ENCODE measurements at places on chromosomes 2 and 18. TPM values are rescaled to one million over a fixed set of nuclear protein-coding genes. Genes with fewer than 3 reads are reported as not detected.

GRCh38 chr2:167814881-167815718 lies 432.3 kb downstream of the STK39 start:
- H3K36me3 ChIP-seq = no peaks in the 10 kb centered on the region
- no peaks in the 10 kb centered on the region for H3K27me3 ChIP-seq
- H3K4me3 ChIP-seq = no peak overlapping the region

DNA sequence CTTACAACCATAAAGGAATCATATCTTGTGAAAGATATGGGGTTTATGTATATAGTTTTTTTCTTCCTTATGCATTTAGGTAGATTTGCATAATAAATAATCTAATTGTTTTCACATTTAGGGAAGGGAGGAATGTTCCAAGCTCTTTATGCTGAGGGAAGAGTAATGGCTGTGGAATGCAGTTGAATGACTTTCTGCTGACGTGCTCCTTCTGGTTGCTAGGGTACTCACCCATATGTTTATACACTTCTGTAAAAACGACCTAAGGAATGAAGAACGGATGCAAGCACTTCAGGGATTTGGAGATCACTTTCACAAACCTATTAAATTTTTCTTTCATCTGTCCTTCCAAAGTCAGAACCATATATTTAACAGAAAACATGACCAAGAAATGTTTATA lies 29.2 kb upstream of the PPP4R1 start:
- H3K36me3 ChIP-seq = no peaks in the 10 kb centered on the region
- no peak overlapping the region for H3K4me3 ChIP-seq
- H3K27ac ChIP-seq = peak overlapping the region; percentile 43
- peak; percentile 85 for DNase-seq
- H3K27me3 ChIP-seq = no peaks in the 10 kb centered on the region

DNA sequence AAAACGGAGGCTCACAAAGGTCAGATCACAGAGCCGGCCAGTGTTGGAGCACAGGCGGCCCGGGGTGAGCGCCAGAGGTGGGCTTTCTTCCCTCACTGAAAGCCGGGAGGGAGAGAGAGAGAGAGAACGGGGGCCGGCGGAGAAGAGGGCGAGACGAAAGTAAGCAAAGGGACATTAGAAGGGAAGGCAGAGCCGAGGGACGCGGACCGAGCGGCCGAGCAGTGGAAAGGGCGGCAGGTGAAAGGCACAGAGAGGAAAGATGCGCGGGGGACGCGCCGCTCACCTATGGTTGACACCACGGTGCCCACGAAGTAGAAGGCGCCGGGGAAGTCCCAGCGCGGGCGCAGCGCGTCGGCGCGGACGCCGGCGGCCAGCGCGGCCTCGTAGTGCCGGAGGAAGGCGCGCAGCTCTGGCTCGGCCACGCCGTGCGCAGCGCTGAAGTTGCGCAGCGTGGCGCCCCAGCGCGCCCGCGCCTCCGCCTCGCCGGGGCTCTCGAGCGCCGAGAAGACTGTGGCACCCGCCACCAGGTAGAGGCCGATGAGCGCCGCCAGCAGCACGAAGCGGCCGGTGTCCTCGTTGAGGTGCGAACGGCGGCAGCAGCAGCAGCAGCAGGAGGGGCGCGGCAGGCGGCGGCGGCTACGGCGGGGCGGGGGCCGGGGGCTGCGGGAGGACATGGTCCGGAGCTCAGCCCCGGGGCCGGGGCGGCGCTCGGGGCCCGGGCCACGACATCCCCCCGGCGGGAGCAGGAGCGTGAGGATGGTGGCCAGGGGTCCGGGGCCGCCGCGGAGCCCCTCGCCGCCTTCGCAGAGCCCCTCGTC lies 166.9 kb downstream of the MSH2 start:
- H3K4me1 ChIP-seq = peaks cover 10% of the 10 kb centered on the region
- H3K36me3 ChIP-seq = no peaks in the 10 kb centered on the region
- no peak for DNase-seq
- no peak overlapping the region for H3K4me3 ChIP-seq
- peaks cover 62% of the 10 kb centered on the region for H3K27me3 ChIP-seq
- H3K27ac ChIP-seq = no peak overlapping the region

- H3K36me3 ChIP-seq = peaks cover 46% of the 10 kb centered on the region
- H3K27me3 ChIP-seq = no peaks in the 10 kb centered on the region
- H3K4me1 ChIP-seq = no peaks in the 10 kb centered on the region
- no peak for DNase-seq
- H3K27ac ChIP-seq = no peak overlapping the region
These were observed 44.3 kb downstream of the FEZ2 start for GRCh38 chr2:36553683-36554082.

GRCh38 chr2:29731948-29732347 lies 189.4 kb downstream of the ALK start:
- H3K27ac ChIP-seq = no peak overlapping the region
- no peak for DNase-seq
- no peaks in the 10 kb centered on the region for H3K4me1 ChIP-seq
- H3K27me3 ChIP-seq = no peaks in the 10 kb centered on the region
- no peaks in the 10 kb centered on the region for H3K36me3 ChIP-seq
- no peak overlapping the region for H3K4me3 ChIP-seq

The SCYGR4 gene
- 0.03 TPM for polyA plus RNA-seq

The MYL12A gene
- polyA plus RNA-seq = 280 TPM

GRCh38 chr2:6653281-6653750 lies 212.4 kb downstream of the CMPK2 start:
- no peaks in the 10 kb centered on the region for H3K4me1 ChIP-seq
- H3K27me3 ChIP-seq = no peaks in the 10 kb centered on the region
- DNase-seq = no peak
- no peak overlapping the region for H3K4me3 ChIP-seq

DNA sequence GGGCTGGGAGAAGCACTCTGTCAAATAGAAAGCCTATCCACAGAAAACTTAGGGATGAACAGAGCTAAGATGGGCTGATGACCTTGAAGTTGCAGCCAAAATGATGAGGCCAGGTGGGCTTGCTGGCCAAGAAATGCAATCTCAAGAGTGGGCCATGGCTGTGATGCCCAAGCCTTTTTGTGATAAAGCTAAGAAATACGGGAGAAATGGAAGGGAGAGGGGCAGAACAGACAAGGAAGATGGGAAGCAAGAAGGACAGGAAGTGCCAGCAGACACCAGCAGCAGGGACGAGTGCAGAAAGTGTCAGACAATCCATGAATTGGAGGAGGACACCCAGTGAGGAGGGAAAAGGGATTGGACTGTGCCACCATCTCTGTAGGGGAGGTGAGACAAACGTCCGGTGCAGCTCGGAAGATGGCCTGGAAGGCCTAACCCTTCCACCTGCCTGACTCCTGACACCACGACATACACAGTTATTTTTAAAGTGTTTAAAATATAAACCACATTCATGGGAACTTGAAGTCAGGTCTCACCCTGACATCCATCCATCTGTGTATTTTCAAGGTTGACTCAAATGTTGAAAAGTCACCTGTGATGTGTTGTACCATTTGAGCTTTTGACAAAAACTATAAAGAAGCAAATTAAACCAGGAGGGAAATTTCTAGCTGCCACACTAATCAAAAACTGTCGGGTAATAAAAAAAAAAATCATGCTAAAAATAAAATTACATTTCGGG lies 105.5 kb downstream of the BCL2 start:
- H3K36me3 ChIP-seq = no peaks in the 10 kb centered on the region
- H3K27me3 ChIP-seq = no peaks in the 10 kb centered on the region
- DNase-seq = no peak
- H3K4me3 ChIP-seq = no peak overlapping the region
- no peak overlapping the region for H3K27ac ChIP-seq

The IL1RN gene
- 0.39 TPM for polyA plus RNA-seq

The COL3A1 gene
- polyA plus RNA-seq = 1,077 TPM

DNA sequence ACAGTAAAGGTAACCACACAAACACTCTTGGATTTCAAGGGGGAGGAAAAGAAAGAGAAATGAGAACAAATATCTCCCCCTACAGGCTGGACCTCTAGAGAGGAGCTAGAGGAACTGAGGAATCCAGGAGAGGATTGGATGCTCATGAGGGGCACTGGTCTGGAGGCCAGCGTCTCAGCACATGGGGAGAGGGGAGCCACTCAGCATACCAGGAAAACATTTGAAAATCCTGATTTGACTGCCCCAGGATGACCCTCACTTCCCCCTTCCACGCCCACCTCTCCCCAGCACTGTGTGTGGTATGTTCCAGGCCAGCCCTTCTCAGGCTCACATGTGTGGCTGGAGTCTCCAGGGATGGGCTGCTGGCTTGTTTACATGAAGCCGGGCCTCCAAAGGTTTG lies 396.8 kb upstream of the ID2 start:
- no peak overlapping the region for H3K4me3 ChIP-seq
- no peak for DNase-seq

DNA sequence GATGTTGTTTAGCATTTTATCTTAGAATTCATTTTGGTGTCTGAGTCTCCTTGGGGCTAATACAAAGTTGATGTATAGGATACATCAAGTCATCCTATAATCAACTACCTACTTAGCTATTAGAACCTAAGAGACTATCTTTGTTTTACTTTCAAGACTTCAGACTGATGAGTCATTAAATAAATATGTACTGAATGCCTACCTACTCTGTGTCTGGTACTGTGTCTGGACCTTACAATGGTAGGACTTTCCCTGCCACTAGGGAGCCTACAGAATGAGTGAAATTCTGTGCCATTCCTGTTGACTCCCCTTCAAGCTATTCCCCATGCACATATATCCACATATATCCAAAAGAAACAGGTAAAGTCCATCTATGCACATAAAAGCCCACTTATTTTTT lies 114.5 kb downstream of the ERBB4 start:
- no peak for DNase-seq
- no peaks in the 10 kb centered on the region for H3K4me1 ChIP-seq
- H3K27ac ChIP-seq = no peak overlapping the region

DNA sequence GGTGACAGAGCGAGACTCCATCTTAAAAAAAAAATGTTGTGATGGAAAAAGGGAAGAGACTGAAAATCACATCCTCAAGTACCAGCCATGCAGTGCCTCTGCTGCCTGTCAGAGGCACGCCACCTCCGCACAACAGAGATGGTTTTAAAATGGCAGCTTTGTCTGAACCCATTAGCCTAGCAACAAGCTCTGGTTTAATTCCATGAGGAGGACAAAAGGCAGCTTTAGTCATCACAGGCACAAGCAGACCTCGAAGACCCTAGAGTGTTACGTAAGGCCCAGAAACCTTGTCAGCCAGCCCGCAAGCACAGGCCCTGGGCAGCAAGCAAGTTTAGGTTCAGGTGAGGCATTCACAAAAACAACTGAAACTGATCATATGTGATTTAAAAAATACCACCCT lies 10.4 kb downstream of the LCT start:
- H3K27ac ChIP-seq = no peak overlapping the region
- no peaks in the 10 kb centered on the region for H3K27me3 ChIP-seq
- H3K4me3 ChIP-seq = no peak overlapping the region
- H3K36me3 ChIP-seq = peaks cover 35% of the 10 kb centered on the region
- DNase-seq = no peak

DNA sequence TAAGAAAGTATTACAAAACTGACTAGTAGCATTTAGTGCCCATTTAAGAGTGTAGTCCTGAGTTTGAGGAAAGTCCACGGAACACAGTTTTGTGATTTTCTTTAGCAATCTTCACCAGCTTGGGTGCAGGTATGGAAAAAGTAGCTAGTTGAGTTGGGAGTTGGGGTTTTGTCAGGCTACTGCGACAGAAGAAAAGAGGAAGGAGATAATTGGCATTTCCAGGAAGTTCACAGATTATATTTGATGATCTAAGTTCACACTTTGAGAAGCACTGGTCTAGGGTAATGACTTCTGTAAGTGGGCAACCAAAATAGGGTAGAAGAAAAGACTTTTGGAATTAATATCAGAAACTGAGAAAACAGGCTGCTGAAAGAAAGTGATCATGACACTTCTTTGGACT lies 52.1 kb downstream of the VIL1 start:
- H3K27ac ChIP-seq = no peak overlapping the region
- DNase-seq = no peak
- peaks cover 38% of the 10 kb centered on the region for H3K36me3 ChIP-seq
- no peak overlapping the region for H3K4me3 ChIP-seq
- H3K4me1 ChIP-seq = no peaks in the 10 kb centered on the region

GRCh38 chr2:37827911-37828511 lies 97.1 kb upstream of the RMDN2 start:
- DNase-seq = no peak
- H3K36me3 ChIP-seq = no peaks in the 10 kb centered on the region
- H3K4me1 ChIP-seq = no peaks in the 10 kb centered on the region
- no peak overlapping the region for H3K27ac ChIP-seq
- H3K4me3 ChIP-seq = no peak overlapping the region

DNA sequence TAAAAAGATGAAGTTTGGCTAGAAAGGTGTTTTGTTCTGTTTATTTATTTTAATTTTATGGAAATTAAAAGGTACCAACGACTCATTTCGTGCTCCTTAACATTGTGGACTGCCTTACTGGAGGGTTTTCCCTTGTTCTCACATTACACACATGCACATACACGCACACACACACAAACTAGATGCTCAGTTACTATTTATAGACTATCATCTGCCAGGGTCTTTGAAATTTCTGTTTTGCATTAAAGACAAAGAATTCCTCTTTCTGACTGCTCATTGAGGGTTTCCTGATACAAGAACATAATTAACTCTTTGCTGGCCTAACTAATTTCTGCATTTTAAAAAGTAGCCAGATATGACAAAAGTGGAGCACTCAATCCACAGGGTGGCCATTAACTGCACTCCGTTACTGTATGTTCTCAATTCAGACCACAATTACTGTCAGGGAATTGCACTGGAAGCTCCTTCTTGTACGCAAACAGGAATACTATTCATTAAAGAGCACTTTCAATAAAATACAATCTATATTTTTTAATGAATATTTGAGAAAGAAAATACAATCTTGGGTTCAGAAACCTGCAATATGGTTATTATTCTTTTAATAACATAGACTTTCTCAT lies 366.9 kb upstream of the GALNT5 start:
- no peaks in the 10 kb centered on the region for H3K4me1 ChIP-seq
- H3K36me3 ChIP-seq = no peaks in the 10 kb centered on the region
- H3K27me3 ChIP-seq = no peaks in the 10 kb centered on the region

The ALPP gene
- polyA plus RNA-seq = 0.06 TPM

DNA sequence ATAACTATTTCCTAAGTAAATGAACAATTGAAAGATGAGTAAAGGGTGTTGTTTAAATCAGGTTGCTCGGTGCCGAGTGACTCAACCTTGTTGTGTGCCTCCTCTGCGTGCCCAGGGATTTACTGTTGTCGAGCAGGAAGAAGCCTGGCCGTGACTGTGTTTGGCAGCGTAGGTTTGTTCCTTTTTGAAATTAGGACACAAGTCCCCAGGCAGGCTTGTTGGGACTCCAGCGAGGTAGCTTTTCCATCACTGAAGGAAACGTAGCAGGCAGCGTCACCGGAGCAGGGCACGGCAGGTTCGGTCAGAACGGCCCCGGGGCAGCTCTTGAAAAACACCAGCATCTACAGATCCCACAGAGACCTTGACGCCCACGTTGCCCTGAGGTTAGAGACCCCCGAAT lies 48.6 kb downstream of the TMEM18 start:
- no peaks in the 10 kb centered on the region for H3K4me1 ChIP-seq
- H3K27me3 ChIP-seq = peaks cover 6% of the 10 kb centered on the region
- no peak overlapping the region for H3K27ac ChIP-seq
- no peaks in the 10 kb centered on the region for H3K36me3 ChIP-seq

- peaks cover 42% of the 10 kb centered on the region for H3K4me1 ChIP-seq
- peak overlapping the region; percentile 96 for H3K27ac ChIP-seq
- H3K27me3 ChIP-seq = no peaks in the 10 kb centered on the region
- H3K36me3 ChIP-seq = peaks cover 26% of the 10 kb centered on the region
These were observed 6.1 kb downstream of the TGIF1 start for GRCh38 chr18:3455907-3456685.

- no peaks in the 10 kb centered on the region for H3K36me3 ChIP-seq
- no peak overlapping the region for H3K27ac ChIP-seq
- peaks cover 11% of the 10 kb centered on the region for H3K4me1 ChIP-seq
- peaks cover 21% of the 10 kb centered on the region for H3K27me3 ChIP-seq
These were observed 4.1 kb downstream of the MTCL1 start for GRCh38 chr18:8709248-8710059.

The SPC25 gene
- 7.4 TPM for polyA plus RNA-seq

- H3K27me3 ChIP-seq = no peaks in the 10 kb centered on the region
- no peaks in the 10 kb centered on the region for H3K4me1 ChIP-seq
- no peak overlapping the region for H3K27ac ChIP-seq
- H3K4me3 ChIP-seq = no peak overlapping the region
These were observed 86.9 kb downstream of the RDH14 start for GRCh38 chr2:18473241-18474181.
